ENCODE measurements at places on chromosomes 7 and 10.

DNA sequence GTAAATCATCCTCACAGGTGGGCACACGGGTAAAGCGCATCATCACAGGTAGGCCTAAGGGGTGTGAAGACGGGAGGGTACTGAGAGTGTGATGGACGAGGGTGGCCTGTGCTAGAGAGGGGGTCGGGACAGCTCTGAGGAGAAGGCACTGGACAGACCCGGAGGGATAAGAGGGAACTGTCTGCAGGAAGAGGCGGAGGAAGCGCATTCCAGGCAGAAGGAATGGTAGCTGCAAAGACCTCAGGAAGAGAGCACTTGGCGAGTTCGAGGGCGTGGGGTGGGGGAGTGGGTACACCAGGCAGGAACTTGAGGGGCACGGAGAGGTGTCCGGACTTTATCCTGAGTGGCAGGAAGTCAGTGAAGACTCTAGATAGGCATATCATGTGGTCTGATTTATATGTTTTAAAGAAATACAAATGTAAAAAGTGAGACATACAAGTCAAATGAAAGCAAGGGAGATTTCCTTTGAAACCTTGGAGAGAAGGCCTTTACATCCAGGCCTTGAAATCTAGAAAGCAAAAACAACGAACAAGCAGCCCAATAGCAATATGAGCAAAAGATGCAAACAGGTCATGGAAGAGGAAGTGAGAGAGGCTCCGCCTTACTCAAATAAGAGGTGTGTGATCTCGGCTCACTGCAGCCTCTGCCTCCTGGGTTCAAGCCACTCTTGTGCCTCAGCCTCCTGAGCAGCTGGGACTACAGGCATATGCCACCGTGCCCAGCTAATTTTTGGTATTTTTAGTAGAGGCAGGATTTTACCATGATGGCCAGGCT lies 3.6 kb downstream of the LHPP start:
- DNase-seq: no peak

DNA sequence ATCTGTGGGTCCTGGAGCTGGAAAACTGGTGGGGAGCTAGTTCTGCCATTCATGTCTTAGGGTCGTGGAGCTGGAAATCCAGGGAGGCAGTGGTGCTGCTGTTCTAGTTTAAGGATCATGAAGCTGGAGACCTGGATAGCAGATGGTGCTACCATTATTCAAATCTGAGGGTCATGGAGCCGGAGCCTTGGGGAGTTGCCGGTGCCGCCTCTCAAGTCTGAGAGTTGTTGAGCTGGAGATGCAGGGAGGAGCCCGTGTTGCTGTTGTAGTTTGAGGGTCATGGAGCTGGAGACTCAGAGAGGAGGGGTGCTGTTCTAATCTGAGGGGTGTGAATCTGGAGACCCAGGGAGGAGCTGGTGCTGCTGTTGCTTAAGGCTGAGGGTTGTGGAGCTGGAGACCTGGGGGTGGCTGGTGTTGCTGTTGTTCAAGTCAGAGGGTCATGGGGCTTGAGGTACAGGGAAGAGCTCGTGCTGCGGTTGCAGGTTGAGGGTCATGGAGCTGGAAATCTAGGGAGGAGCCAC lies 86.0 kb upstream of the ZNF479 start:
- DNase-seq: no peak

- DNase-seq: no peak
These were observed 21.2 kb upstream of the ZMIZ1 start for GRCh38 chr10:79047584-79047874.

GRCh38 chr7:15778191-15778590 lies 91.7 kb upstream of the MEOX2 start:
- no peak for DNase-seq

DNA sequence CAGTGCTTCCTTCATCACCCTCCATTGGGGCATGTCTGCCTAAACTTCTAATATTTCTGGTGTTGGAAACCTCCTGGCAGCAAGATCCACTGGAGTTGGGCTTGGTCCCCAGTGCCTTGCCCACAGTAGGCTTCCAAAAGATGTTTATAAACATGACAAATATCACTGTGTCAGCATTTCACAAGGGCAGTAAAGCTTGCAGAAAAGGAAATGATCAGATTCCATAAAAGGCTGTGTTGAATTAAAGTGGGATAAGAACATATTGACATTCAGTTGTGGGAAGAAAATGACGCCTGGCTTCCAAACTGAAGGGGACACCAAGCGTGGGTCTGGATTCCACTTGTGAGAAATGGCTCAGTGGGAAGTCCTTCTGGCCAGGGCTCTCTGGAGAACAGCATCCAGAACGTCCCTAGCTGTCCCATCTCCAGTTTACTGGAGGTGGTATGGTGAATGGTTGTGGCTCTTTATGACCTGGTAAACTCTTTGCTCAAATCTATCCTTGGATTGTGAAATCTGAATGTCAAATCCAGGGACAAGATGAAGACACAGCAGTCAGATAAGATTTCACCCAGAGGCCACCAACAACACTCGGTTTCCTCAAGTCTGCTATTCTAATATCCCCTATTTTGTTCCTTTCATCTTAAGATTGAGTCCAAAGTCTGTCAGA lies 287.2 kb downstream of the TNS3 start:
- DNase-seq: no peak

DNA sequence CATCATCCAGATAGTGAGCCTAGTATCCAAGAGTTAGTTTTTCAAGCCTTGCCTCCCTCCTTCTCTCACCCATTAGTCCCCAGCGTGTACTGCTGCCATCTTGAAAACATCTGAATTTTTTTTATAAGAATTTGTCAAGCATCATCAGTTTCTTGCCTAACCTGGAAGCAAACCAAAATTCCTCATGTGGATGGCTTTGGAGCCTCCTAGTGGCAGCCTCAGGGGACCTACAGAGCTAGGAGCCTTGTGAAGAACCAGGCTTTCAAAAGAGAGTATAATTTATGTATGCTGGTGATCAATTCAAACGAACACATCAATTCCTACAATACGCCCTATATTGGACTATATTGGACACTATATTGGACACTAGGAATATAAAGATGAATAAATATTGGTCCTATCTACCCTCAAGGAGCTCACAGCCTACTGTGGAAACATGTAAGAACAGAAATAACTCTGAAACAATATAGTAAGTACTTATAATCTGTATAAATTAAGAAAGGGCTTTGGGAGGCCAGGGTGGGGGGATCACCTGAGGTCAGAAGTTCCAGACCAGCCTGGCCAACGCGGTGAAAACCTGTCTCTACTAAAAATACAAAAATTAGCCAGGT lies 63.4 kb downstream of the HPSE2 start:
- no peak for DNase-seq

GRCh38 chr10:31974434-31975124 lies 45.9 kb upstream of the ARHGAP12 start:
- no peak for DNase-seq

- no peak for DNase-seq
These were observed 7.6 kb upstream of the CD36 start for GRCh38 chr7:80630608-80631405.

GRCh38 chr10:118332236-118332635 lies 9.9 kb downstream of the FAM204A start:
- DNase-seq: no peak

DNA sequence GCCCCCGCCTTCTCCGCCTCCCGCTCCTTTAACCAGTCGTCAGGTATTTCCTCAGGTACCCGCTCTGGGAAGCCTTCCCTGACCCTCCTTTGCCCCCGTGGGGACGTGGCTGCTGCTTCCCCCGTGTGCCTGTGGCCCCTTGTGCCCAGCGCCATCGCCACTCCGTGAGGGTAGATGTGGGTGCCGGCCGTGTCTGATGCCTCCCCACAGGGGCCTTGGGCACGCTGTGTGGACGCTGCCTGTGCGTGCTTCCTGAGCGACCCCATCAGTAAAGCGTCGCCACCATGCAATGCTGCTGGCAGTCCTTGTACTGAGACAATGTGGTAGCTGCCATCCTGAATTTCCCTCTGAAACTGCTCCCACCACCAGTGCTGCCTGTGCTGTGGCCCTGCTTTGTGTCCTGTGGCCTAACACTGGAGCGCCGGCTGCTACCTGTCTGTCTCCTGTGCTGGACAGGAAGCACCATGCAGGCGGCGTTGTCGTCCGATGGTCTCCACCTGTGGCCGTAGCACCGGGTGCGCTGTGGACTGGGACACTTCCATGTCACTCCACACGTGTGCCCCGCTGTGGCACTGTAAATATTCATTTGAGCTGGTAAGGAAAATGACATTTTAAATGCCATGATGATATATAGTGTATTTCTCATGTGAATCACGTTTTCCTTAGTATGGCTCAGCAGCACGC lies 213.8 kb downstream of the MGMT start:
- DNase-seq: no peak

- no peak for DNase-seq
These were observed 52.4 kb downstream of the CALD1 start for GRCh38 chr7:134831862-134832261.

- DNase-seq: no peak
These were observed 36.2 kb downstream of the WBP1L start for GRCh38 chr10:102779680-102780526.

DNA sequence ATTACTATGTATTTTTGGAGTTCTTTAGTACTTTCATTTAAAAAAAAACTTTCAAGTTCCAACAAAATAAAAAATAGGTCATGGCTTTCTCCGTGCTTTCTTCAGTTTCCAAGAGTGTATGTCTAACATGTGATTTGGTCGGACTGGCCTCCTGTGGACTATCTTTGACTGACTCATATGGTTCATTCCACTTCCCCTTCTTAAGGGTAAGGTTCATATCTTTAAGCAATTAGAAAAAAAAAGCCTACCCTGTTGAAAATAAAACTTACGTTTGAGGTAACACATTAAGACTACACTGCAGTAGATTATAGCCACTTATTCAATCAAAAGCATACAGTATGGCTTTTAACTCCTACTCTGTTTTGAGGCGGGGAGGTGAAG lies 112.8 kb upstream of the AHR start:
- DNase-seq: peak; percentile 18

DNA sequence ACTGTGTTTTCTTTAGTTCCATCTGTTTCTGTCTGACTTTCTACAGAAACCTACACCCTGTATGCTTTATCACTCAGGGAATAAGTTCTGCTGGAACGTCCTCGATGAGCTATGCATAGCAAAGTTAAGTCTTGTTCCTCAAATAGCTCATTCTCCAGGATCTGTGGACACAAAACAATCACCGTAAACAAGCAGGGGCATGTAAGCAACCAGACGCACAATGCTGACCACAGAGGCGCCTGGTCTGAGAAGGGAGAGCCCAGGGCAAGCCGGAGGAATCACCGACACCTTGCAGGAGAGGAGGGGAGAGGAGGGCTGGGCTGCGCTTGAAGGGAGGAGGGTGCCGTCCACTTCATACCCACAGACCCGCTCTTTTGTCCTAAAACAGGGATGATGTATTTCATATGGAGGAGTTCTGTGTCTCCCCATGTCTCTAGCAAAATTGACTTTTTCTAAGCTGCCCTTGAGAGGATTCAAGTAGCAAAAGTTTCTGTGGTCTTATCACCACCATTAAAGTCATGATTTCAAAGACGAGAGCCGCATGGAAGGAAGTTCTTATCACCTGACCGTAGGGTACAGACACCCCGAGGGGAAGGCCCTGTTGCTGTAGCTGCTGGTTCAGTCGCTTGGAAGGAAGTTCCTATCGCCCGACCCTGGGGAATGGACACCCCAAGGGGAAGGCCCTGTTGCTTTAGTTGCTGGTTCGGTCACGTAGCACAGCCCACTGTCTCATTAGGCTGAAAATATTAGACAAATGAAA lies 14.3 kb downstream of the CALML3 start:
- no peak for DNase-seq

- no peak for DNase-seq
These were observed 521.0 kb downstream of the PARD3 start for GRCh38 chr10:34294137-34294536.

DNA sequence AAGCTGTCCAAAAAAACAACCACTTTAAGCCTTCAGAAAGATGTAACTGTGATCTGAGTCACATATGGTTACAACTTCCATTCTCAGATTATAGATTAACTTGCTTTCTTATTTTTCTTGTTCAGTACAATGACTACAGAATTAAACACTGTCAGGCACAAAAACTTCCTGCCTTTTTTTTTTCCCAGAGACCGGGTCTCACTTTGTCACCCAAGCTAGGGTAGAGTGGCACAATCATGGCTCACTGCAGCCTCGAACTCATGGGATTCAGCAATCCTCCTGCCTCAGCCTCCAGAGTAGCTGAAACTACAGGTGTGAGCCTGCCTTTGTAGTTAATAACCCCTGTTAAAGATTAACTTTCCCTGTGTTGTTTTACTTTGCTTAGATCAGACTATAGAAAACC lies 163.2 kb downstream of the AVL9 start:
- no peak for DNase-seq

GRCh38 chr10:3782146-3782450 lies 2.9 kb downstream of the KLF6 start:
- DNase-seq: peak; percentile 81

DNA sequence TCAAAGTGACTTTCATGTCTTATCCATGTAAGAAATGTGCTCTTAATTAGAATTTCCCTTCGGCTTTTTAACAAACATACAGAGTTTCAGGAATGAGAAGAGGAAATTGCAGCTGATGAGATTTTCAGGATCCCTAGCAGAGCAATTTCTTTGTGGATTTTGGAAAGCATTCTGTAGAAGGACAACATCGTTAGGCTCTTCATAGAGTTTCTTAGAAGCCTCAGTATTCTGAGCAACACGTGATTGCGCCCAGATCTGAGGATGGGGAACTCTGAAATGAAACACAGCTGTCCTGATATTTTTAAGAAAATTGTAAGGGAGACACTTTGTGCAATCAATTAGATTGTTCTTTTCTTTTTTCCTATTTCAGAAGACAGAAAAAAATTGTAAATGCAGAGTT lies 85.8 kb downstream of the LHFPL3 start:
- DNase-seq: no peak

DNA sequence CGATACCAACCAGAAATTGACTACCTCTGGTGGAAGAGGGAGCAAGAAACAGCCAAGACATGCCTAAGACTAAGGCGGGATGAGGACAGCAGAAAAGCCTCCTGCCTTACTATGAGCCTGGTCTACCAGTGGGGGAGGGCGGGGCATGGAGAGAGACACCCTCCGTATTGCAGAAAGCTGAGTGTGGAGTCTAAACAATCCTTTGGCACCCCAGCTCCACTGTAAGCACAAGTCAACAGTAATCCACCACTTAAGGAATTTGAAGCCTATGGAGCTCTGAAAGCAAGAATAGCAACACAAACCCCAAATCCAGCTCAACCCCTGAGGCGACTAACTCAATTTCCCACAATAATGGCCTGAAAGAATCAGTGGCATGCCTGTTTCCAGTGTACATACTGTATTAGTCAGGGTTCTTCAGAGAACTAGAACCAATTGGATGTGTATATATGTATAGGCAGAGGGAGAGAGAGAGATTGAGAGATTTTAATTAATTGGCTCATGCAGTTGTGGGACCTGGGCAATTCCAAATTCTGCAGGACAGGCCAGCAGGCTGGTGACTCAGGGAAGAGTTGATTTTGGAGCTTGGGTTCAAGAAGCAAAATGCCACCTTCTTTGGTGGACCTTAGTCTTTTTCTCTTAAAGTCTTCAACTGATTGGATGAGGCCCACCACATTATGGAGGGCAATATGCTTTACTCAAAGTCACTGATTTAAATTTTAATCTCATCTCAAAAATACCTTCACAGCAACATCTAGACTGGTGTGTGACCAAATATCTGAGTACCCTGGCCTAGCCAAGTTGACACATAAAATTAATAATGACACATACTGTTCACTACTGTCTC lies 13.5 kb downstream of the PPIF start:
- DNase-seq: no peak

Measured in CD8-positive, alpha-beta T cell (primary cell).